ENCODE measurements at places on chromosomes 1 and 21.

GRCh38 chr1:83751602-83752001, 247.3 kb downstream of the TTLL7 start:
- DNase-seq, result no peak

- DNase-seq, result no peak
These were observed 203.1 kb downstream of the DENND1B start for GRCh38 chr1:197572169-197572568.

DNA sequence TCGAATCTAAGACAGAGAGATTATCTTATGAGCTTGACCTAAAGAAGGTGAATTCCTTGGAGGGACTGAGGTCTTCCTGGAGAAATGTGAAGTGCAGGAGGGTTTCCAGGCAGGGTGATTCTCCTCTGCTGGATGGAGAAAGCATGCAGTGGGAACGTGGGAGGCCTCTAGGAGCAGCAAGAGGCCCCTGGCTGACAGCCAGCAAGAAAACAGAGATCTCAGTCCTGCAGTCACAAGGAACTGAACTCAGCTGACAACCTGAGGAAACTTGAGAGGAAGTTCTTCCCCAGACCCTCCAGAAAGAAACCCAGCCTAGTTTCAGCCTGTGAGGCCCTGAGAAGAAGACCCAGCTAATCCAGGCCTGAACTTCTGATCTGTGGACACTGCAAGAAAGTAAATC, 345.9 kb downstream of the FAM72C start:
- DNase-seq, result no peak

DNA sequence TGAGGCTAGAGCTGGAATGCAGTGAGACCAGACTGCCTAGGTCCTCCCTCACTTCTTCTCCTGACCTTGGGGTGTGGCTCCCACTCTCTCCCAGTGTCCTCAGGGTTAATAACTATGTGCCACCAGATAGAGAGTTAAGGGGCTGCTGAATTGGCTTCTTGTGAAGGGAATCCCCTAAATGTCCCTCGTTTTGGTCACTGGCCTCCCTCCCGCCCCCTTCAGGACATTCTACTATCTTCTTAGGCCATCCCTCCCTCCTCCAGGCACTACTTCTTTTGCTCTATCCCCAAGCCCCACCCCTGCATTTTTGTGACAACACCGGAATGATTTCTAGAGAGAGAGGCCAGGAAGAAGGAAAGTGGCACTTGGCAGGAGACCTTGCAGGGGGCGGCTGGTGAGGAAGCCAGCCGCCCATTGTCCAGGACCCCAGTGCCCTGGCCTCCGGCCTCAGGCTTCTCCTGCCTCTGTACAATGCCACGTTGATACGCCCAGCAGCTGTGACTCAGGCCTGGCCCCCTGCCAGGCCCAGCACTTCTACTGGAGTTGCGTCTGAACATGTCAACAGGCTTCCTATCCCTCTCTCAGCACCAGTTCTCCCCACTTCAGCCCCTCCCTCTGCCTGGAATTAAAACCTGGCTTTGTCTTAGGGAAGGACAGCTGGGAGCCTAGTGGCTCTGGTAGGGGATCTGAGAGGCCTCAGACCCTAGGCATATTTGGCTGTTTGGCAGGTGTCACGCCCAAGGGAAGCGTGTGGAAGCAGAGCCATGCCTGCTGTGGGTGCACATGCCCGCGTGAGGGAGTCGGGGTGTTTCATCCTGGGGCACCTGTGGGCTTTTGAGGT, 9.1 kb downstream of the LMNA start:
- DNase-seq, result peak; percentile 30

- DNase-seq, result no peak
These were observed 20.8 kb upstream of the SDC3 start for GRCh38 chr1:30929135-30929889.

DNA sequence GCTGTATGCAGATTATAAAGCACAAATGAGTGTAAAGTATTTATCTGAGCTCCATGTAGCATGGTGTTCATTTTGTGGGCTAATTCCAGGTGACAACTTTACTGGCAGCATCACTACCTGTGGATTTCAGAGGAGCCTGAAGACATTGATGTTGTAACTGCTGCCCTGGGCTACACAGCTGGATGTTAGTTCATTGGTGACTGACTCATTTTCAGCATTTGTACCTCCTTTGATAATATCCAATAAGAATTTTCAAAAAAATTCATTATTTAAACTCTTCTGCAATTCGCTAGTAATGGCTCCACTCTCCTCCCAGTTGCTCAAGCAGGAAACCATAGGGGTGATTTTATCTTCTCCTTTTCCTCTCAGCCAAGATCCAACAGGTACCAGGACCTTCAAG, 37.3 kb upstream of the HSD3B1 start:
- no peak for DNase-seq

DNA sequence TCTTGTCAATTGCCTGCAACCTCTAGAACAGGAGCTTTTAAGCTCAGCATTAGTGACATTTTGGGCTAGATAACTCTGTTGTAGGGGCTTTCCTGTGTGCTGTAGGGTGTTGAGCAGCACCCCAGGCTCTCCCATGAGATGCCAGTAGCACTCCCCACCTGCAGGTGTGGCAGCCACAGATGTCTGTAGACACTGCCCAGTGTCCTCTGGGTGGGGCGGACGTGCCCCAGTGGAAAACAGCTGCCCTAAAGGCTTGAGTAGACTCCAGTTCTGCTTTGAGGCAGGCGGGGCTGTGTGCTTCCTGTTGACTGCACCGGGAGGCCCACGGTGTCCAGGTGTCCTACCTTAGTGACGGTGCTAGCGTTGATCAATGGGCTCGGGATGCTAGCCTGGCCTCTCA, 16.9 kb upstream of the PWP2 start:
- DNase-seq, result no peak

- DNase-seq, result no peak
These were observed 131.8 kb upstream of the SGIP1 start for GRCh38 chr1:66402194-66402593.

DNA sequence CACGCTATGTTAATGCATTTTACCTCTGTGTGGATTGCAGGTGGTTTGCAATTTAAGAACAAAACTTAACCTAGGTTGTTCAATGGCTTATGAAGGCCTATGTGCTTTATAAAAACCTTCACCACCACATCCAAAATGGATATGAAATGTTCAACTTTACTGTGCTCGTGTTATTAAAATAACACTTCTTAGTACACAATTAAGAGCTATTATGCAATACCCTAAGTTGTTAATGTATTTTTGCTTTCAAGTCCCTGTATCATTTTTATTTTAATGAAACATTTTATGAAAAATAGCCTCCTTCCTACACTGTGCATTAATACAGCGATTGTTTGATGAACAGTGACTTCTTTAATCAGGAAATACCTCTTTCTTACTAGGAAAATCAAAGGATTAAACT, 12.0 kb downstream of the NCAM2 start:
- no peak for DNase-seq

DNA sequence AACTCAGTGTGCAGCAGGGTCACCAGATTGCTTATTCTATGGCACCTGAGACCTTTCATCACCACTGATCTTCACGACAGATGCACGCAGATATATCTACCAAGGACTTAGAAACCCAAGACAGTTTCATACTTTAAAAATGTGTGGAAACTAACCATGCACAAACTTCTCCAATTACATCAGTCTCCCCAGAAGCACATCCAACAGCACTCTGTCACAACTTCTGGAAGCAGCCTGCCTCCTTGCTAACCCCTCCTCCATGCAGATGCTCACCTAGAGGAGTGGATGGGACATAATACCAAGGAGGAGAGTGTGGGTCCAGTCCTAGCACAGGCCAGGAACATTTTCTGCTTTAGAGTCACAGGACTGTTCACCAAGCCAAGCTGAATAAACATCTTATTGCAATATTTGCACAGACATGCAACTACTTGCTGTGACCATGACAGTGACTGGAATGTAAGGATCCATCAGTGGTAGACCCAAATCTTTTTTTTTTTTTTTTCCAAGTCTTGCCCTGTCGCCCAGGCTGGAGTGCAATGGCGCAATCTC, 69.4 kb downstream of the HIVEP3 start:
- DNase-seq, result no peak

GRCh38 chr1:208309771-208310170, 65.6 kb upstream of the PLXNA2 start:
- no peak for DNase-seq

DNA sequence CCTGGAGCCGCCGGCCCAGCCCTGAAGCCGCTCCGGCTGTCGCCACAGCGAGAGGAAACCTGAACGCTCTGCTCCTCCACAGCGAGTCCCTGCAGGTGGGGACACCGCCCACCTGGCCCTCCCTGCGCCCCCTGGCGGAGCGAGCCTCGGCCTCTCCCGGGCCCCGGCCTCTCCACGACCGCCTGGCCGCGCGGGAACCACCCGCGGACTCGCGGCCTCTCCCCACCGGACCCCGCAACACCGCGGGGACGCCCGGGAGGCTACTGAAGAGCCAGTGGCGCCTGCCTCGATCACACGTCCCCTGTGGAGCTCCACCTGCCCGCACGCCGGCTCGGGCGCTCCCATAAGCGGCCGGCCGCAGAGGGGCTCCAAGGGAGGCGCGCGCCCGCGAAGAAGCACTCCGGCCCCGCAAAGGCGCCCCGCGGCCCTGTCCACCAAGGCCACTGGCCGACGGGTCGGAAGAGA, 109.6 kb downstream of the KCNN3 start:
- DNase-seq, result peak; percentile 77

GRCh38 chr1:53160924-53161378, 18.5 kb upstream of the SLC1A7 start:
- no peak for DNase-seq

DNA sequence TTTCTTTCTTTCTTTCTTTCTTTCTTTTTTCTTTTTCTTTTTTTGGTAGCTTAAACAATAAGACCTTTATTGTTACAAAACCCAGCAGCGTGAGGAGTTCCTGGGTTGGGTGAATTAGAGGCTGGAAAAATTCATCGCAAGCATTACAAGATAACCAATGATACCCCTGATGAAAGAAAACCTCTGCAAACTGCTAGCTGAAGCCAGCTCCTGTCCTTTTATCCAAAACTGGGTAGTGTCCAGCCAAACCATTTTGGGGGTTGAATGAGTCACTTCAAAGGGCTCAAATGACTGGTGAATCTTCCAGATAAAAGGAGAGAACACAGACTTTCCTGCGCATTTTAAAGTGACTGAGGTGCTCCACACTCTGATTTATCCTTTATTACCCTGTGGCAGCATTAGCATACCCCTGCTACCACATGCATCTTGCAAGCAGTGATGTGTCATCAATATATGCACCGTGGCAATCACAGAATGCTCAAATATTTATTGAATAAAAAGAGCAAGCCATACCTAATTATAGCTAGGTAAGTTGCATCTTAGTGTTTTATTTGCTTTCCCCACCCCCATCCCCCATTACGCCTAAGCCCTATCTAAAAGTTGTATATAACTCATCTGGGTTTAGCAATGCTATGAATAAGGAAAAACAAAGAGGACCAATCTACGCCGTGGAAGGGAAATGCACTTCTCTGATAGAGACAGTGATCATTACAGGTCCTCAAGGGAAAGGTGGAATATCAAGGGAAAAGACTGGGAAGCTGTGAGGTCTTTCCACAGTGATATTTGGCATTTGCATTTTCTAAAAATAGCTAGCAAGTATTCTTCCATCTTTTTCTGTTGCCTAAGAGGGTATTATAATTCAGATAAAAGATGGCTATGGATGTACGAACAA, 32.4 kb upstream of the CEP350 start:
- DNase-seq, result no peak

DNA sequence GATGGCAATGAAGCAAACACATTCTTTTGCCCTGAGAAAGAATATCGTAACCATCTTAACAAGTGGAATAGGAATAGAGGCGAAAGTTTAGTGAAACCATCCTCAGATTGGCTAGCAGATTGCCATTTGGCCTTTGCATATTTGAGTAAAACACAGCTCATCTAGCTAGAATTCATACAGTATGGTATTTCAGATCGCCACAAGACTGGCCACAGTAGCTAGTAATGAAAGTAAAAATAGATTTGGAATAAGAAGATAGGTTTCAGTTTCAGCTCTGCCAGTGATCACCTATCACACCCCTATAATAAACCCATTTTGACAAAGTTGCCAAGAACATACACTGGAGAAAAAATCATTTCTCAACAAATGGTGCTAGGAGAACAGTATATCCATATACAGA, 294.9 kb downstream of the LRRIQ3 start:
- no peak for DNase-seq

DNA sequence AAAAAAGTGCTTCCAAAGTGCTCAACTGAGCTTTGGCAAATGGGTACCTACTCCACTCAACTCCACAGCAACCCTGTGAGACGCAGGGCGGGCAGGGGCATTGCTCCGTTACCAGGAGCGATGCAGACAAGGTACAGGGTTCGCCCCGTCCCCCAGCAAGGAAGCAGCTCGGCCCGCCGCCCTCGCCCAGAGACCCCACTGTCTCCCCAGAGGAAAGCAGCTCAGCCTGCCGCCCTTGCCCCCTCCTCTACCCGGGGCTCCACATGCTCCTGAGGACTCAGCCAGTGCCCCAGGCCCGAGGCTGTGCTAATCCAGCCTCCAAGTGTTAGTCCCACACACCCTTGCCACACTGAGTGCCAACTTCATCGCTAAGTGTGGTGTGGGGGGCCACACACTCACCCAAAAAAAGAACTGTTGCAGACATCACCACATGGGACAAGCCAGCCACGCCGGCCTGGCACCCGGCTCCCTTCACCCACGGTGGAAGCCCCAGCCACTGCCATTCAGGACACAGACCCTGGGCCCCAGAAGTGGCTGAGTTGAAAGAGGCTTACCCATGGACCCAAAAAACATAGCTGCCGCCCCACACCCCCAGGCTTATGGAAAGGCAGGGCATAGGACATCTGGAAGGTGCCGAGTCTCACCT, 26.3 kb downstream of the WDR4 start:
- DNase-seq, result no peak

DNA sequence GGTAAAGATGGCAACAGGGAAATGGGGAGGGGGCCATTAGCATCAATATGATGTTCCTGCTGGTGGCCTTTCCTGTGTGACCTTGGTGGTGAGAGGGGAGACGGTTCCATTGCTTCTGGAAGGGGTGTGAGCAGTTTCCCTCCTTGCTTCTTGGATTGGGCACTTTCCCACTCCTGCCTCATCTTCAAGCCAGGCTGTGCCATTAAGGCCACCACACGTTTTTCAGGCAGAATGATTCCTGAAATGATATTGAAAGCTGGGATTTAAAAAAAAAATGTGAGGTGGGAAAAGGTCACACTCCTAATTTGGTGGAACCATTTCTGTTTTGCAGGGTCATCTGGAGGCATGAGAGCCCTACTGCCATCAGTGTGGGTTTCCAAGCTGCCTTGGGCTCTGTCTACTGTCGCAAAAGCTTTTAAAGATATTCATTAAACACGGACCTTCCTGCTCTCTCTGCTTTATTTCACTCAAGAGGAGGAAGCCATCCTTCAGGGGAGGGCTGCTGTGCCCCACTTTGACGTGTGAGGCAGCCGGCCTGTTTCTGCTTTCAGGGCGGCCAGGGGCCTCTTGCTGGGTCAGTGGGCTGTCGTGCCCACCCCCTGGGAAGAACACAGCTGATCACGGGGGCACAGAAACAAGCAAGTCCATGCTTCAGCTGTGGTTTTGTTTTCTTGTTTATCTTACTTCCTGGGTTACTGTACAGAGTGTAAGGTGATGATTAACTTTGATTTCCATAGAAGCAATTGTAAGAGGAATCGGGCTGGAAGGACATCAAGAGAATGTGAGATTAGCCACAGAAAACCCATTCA, 8.0 kb downstream of the RIIAD1 start:
- DNase-seq, result no peak
